ENCODE measurements at places on chromosomes 11 and 22.
A peak's percentile ranks its signal among the peaks of the same experiment; 100 is the strongest.

DNA sequence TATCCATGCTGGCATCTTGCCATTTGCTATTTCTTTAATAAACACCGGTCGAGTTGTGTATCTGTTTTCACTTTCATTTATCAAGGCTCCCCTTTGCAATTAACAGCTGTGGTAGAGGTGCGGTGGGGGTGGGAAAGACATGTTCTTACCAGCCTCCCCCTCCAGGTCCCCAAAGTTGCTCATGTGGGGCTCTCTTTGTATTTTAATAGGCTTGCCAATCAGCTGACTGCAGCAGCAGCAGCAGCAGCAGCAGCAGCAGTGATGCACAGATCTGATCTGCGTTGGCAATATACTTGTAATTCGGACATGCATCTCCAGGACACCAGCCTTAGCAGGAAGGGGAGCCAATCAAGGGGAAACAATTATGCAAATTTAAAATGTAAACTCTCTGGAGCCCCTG is 40.3 kb upstream of the E2F8 start:
- DNase-seq: no peak

- DNase-seq: no peak
These were observed 27.5 kb downstream of the DHCR7 start for GRCh38 chr11:71420455-71421241.

GRCh38 chr11:17443926-17444690 is 32.5 kb downstream of the ABCC8 start:
- no peak for DNase-seq

DNA sequence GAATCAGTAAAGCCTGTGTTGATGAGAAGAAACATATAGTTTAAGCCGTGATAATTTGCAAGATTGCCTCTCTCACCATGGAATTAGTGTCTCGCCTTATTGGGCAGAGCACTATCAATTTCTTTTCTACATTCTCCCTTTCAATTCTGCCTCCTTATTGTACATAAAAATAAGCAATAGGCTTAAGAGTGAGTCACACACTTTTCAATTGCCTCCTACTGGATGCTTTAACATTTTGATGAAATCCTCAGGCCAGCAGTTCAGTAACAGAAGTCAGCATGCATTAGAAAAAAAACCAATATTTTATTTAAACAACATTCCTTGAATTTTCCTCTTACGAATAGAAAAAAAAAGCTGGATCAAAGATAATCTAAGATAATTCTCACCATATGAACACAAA is 33.8 kb upstream of the VWA5A start:
- no peak for DNase-seq

DNA sequence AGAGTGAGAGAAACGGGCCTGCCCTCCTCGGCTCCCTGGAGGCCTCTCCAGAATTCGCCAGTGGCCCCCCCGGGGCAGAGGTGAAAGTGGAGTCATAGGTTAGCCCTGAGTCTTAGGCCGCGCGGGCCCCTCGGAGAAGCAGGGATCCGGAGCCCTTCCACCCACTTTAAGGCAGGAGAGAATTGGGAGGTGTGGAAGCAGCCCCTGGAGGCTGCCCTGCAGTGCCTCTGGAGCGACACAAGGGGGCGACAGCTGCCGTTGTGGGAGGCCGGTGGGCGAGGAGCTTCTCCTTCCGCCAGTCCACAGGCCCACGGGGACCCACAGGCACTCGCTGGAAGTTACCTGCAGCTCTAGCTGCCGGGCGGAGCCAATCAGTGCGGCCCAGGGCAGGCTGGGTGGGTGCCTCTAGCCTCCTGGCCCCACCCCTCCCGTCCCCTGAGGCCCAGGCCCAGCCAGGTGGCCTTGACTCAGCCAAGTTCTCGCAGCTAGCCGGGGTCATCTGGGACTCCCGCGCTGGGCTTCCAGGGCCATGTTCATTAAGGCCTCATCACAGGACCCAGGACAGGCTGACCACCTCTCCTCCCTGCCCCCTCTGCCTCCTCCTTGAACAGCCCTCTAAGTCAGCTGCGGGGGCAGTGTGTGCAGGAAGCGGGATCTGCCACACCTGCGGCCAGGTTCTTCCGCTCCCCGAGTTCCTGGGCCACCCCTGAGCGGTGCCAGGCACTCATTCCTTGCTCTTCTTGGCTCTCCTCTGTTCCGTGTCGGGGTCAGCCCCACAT is 5.0 kb downstream of the DGKZ start:
- DNase-seq: peak; percentile 79
